ENCODE measurements at places on chromosomes 11 and 22. TPM values are rescaled to one million over a fixed set of nuclear protein-coding genes. Genes with fewer than 3 reads are reported as not detected.

The LIF gene
- 2.0 TPM for total RNA-seq

The SMC1B gene
- total RNA-seq: under 0.01 TPM

The KIRREL3 gene
- total RNA-seq: not detected

The TCN2 gene
- total RNA-seq: 25.6 TPM

The ANO1 gene
- total RNA-seq: 0.13 TPM

The COX8A gene
- 202 TPM for total RNA-seq

The CDC42EP2 gene
- total RNA-seq: 8.7 TPM

Data from bladder microvascular endothelial cell (primary cell).